ENCODE measurements at places on chromosomes 16 and 17. TPM values are rescaled to one million over a fixed set of nuclear protein-coding genes. Genes with fewer than 3 reads are reported as not detected.

The KRT39 gene
- not detected for total RNA-seq

- peaks cover 9% of the 10 kb centered on the region for H3K27me3 ChIP-seq
- H3K4me1 ChIP-seq: peaks cover 13% of the 10 kb centered on the region
- no peak for DNase-seq
- H3K27ac ChIP-seq: no peak overlapping the region
- H3K4me3 ChIP-seq: no peak overlapping the region
Observed at GRCh38 chr17:7047566-7047965, 3.7 kb upstream of the SLC16A11 start.

The CYBA gene
- 169 TPM for total RNA-seq

The ABCC12 gene
- not detected for total RNA-seq

The LGALS9C gene
- not detected for total RNA-seq

Data from thoracic aorta (tissue), 2 donors.